GM23248 (cell line): ENCODE measurements at places on chromosomes 5 and 9. TPM values are rescaled to one million over a fixed set of nuclear protein-coding genes. Genes with fewer than 3 reads are reported as not detected.

CBY3 gene
- polyA plus RNA-seq: 0.43 and 0.60 TPM in 2 replicates

SNAPC4 gene
- 3.3 and 4.4 TPM in 2 replicates for polyA plus RNA-seq

SLC35D2 gene
- 6.0 and 8.0 TPM in 2 replicates for polyA plus RNA-seq

BARX1 gene
- not detected in 2 replicates for polyA plus RNA-seq

NTRK2 gene
- polyA plus RNA-seq: 0.05 TPM in 1 of 2 replicates, not detected in the other

CD180 gene
- not detected in 2 replicates for polyA plus RNA-seq

BSPRY gene
- polyA plus RNA-seq: not detected in 2 replicates

LCN6 gene
- not detected in 2 replicates for polyA plus RNA-seq

ACSL6 gene
- polyA plus RNA-seq: not detected in 2 replicates

RNF224 gene
- polyA plus RNA-seq: not detected in 2 replicates

FCN1 gene
- polyA plus RNA-seq: not detected in 2 replicates

CCL27 gene
- 0.48 and 0.50 TPM in 2 replicates for polyA plus RNA-seq
